Osteocyte (in vitro differentiated cells): ENCODE measurements at places on chromosomes 4 and X. TPM values are rescaled to one million over a fixed set of nuclear protein-coding genes. Genes with fewer than 3 reads are reported as not detected.

GRCh38 chr4:10066206-10066605 lies 44.9 kb upstream of the SLC2A9 start:
- no peaks in the 10 kb centered on the region for H3K27me3 ChIP-seq
- H3K36me3 ChIP-seq: peaks cover 26% of the 10 kb centered on the region
- no peak overlapping the region for H3K27ac ChIP-seq
- no peak overlapping the region for H3K4me3 ChIP-seq
- H3K4me1 ChIP-seq: no peaks in the 10 kb centered on the region
- DNase-seq: no peak

DNA sequence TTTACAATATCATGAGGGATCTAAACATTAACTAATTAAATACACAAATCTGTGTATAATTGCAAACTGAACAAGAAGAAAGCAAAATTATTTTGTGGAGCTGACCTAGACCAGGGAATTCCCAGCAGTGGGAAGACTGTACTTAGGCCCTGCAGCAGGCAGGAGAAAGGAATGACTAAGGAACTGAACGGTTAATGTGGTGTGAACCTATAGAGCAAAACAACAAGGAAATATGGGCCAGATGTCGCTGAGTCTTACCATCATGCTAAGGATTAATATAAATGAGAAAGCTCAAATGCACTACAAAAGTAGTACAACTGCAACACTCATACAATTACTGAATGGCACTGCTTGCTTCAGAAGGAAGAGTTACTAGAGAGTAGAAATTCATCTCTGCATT lies 120.3 kb upstream of the ATXN3L start:
- no peaks in the 10 kb centered on the region for H3K36me3 ChIP-seq
- no peak for DNase-seq
- no peaks in the 10 kb centered on the region for H3K27me3 ChIP-seq
- H3K4me1 ChIP-seq: peaks cover 12% of the 10 kb centered on the region
- H3K4me3 ChIP-seq: no peak overlapping the region
- H3K27ac ChIP-seq: peak overlapping the region; percentile 58

OTC gene
- total RNA-seq: not detected in 2 replicates

- no peak for DNase-seq
- H3K4me3 ChIP-seq: no peak overlapping the region
- no peaks in the 10 kb centered on the region for H3K4me1 ChIP-seq
Observed at GRCh38 chrX:8484360-8484949, 19.8 kb downstream of the VCX3B start.

DNA sequence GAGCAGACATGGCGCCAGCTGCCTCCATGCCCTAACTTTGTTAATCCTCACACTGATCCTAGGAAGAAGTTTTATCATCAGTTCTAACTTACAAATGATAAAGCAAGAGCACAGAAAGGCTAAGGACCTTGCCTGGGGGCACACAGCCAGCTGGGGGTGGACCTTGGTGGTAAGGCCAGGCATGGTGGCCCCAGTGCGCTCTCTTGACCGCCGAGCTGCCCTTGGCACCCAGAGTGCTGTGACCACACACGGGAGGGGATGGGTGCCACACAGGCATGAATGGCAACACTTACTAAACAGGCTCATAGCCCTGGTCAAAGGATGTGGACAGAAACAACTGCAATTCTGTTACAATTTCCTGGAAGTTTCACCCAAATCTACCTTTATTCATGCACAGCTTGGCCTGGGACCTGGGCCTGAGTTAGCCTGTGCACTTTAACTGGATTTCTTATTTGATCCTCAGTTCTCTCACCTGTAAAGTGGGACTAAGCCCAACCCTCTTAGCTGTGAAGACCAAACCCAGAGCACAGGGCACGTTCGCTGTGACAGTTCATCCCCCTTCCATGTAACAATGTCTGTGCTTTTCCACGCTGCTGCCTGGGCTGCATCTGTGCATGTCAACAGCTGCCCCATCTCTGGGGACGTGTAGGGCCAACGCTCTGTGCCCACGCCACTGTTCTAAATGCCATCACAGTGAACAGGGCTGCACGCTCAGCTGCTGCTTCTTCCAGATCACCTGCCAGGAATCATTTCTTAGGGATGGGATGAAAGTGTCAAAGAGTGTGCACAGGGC lies 44.8 kb downstream of the ACOX3 start:
- no peak overlapping the region for H3K4me3 ChIP-seq
- no peak for DNase-seq
- H3K4me1 ChIP-seq: peaks cover 29% of the 10 kb centered on the region
- no peaks in the 10 kb centered on the region for H3K27me3 ChIP-seq

DSPP gene
- not detected in 2 replicates for total RNA-seq
